ENCODE measurements at places on chromosomes 2 and 18.

DNA sequence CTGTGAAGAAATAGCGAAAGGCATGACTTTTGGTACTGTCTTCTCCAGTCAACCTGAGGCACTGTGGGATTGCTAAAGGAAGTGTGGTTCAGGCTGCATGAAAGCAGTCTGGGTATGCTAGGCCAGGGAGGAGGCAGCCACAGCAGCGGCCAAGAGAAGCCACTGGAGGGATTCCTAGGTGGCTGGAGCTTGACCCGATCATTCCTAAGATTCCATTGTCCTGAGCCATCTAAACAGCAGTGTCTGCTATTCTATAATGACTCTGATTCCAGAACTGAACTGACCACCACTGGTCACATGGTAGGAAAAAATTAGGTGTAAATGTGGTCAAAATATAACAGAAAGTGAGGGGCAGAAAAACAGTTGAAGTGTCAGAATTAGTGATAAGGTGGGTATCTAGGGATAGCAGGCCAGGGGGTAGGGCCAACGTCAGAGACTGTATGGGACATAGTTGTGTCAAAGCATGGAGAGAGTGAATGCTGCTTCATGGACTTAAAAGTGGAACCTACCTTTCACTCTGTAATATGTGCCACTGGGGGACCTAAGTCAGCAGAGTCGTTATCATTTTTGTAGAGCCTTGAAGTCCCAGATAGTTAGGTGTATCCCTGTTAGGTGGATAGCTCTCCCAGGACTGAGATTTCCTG lies 204.6 kb downstream of the CTNNA2 start:
- no peak for DNase-seq

DNA sequence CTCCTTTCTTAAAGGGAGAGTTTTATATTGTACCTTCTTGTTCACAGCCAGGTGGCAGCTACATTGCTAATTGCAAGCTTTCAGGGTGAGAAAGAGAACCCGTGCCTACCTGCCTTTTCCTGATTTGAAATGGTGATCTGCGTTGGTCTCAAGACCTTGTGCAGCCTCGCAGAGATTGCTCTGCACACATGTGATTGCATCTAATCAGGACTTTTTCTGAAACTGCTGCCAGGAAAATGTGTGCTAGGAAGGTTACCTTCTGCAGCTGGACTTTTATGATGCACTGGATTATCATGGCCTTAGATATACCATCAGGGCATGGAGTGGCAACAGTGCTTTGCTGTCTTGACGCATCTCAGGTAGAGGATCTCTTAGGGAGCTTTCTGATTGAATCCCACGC lies 45.1 kb downstream of the AGAP1 start:
- no peak for DNase-seq

DNA sequence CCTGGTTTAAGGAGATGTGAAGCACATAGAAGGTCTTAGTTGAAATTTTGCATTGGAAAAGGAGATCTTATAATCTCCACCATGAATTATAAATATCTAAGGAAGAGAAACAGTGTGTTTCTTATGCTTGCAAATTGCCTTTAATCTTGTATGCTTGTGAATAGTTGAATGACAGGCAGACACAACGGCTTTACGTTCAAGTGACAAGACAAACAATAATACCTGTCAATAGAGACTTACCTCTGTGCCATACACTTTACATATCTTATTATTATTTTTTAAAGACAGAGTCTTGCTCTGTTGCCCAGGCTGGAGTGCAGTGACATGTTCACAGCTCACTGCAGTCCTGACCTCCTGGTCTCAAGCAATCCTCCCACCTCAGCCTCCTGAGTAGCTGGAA lies 113.7 kb downstream of the QPCT start:
- no peak for DNase-seq

DNA sequence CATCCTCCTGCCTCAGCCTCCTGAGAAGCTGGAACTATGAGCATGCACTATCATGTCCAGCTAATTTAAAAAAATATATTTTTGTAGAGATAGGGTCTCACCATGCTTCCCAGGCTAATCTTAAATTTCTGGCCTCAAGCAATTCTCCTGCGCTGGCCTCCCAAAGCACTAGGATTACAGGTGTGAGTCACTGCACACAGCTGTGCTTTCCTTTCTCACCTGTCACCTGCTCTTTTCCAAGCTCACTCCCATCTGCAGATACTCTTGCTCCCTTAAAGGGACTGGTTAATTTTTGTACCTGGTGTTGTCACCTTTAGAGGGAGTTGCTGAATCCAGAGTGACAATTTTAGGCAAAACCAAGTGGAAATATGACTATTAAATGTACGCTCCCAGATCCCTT lies 178.2 kb downstream of the LOXHD1 start:
- DNase-seq = no peak

DNA sequence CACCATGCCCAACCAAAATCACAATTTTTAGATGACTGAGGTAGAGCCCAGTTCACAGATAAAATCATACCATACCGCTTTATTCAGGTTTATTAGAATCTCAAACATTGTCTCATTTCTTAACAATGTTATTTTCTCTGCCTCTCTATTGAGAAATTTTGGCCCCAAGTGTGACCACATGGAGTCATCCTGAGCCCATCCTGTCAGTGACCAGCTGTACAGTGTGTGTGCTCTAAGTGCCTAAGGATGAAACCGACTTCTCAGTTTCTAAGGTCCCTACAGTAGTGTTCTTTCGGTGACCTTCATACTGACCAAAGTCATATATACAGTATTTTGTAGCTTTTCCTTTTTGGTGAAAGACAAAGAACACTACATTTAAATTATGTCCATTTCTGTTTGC lies 123.7 kb upstream of the MSTN start:
- no peak for DNase-seq

DNA sequence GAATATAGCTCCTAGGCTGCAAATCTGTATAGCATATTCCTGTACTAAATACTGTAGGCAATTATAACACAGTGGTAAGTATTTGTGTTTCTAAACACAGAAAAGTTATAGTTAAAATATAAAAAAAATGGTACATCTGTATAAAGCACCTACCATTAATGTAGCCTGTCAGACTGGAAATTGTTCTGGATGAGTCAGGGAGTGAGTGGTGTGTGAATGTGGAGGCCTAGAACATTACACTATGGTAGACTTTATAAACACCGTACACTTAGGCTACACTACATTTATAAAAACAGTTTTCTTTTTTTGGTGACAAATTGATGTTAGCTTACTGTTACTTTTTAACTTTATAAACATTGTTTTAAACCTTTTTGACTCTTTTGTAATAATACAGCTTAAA lies 226.3 kb downstream of the CCDC85A start:
- no peak for DNase-seq

DNA sequence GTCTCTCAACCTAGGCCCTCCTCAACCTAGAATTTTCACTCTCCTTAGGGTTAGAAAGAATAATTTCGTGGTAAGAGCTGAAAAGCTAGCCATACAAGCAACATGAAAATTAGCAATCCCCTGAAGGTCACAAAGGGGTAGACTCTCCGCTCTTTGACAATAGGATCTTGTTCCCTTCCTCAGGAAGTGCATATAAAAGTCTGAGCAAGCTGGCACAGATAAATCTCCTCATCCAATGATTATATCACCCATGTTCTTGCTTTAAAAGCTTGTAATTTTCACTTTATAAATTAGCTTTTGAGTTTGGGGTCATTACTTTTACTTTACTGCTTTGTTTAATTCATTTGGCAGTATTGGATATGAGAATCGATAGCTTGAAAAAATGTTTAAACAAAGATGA lies 852.3 kb upstream of the CRIM1 start:
- DNase-seq = no peak
